ENCODE measurements at places on chromosomes 16 and 17. TPM values are rescaled to one million over a fixed set of nuclear protein-coding genes. Genes with fewer than 3 reads are reported as not detected.

Gene SLC13A2
- not detected for polyA plus RNA-seq

Gene ZCCHC14
- 26.3 TPM for polyA plus RNA-seq

Gene OTOP2
- 0.03 TPM for polyA plus RNA-seq

Gene CRLF3
- 3.4 TPM for polyA plus RNA-seq

Gene KRT20
- not detected for polyA plus RNA-seq

DNA sequence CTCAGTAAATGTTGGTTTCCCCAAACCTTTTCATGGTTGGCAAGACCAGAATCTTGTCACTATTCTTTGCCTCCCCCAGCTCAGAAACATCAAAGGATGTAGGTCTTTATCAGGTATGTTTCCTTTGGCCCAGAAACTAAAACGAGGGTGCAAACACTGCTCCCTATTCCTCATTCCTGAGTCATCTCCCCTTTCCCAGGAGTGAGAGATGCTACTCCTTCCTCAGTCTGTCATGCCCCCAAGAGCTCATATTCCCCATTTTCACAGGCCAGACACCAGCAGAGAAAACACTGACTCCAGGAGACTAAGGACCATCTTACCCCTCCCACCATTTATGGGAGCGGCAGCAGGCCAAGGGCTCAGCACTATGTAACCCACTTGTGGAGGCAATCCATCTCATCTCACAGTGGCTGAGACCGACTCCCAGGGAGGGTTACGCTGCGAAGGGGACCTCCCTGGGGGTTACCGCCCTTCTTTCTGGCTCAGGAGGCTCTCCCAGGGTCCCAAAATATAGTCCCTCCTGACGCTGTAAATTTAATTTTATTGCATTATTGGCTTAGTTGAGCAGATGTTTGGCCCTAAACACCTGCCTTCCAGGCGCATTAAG lies 1.5 kb downstream of the GEMIN4 start:
- no peak overlapping the region for H3K27ac ChIP-seq
- no peak overlapping the region for H3K4me3 ChIP-seq
- DNase-seq, result no peak

GRCh38 chr17:76240461-76241203 lies at the start of gene RNF157:
RNF157 (minus strand) TSS chr17:76240493; CDS start chr17:76240240, 253 bp downstream.
- H3K27me3 ChIP-seq, result no peaks in the 10 kb centered on the region
- DNase-seq, result peak; percentile 54
- H3K4me3 ChIP-seq, result no peak within 1 kb of the TSS
- H3K27ac ChIP-seq, result peak within 1 kb of the TSS; percentile 44
- H3K36me3 ChIP-seq, result no peaks in the 10 kb centered on the region
- H3K4me1 ChIP-seq, result peaks cover 15% of the 10 kb centered on the region

- H3K4me3 ChIP-seq, result no peak overlapping the region
- no peak overlapping the region for H3K27ac ChIP-seq
- peak; percentile 55 for DNase-seq
- H3K27me3 ChIP-seq, result no peaks in the 10 kb centered on the region
- H3K4me1 ChIP-seq, result no peaks in the 10 kb centered on the region
Measured at GRCh38 chr16:25823891-25824290, 132.1 kb downstream of the HS3ST4 start.

DNA sequence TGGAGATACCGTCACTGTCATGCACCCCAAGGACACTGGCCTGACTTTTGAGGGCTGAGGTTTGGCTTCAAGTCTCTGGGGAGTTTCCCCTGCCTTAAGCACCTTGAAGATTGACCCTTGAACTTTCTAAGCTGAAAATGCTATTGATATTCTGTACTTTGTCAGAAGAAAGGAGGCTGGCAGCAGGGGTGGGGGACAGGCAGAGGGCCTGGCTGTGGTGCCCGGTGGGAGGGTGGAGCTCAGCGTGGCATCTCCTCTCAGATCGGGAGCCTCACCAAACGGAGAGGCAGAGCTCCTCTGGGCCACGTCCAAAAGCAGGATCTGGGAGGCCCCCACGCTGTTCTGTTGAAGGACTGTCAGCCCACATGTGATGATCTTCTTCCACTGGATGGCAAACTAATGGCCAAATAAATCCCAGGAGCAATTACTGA lies 305.2 kb upstream of the IRX3 start:
- no peaks in the 10 kb centered on the region for H3K36me3 ChIP-seq
- H3K4me1 ChIP-seq, result no peaks in the 10 kb centered on the region
- peaks cover 4% of the 10 kb centered on the region for H3K27me3 ChIP-seq
- no peak overlapping the region for H3K27ac ChIP-seq
- no peak for DNase-seq
- no peak overlapping the region for H3K4me3 ChIP-seq

- H3K4me1 ChIP-seq, result peaks cover 14% of the 10 kb centered on the region
- no peaks in the 10 kb centered on the region for H3K27me3 ChIP-seq
- H3K27ac ChIP-seq, result no peak overlapping the region
- no peak overlapping the region for H3K4me3 ChIP-seq
- H3K36me3 ChIP-seq, result no peaks in the 10 kb centered on the region
- DNase-seq, result no peak
Measured at GRCh38 chr17:7646457-7646856, 4.3 kb upstream of the ATP1B2 start.

DNA sequence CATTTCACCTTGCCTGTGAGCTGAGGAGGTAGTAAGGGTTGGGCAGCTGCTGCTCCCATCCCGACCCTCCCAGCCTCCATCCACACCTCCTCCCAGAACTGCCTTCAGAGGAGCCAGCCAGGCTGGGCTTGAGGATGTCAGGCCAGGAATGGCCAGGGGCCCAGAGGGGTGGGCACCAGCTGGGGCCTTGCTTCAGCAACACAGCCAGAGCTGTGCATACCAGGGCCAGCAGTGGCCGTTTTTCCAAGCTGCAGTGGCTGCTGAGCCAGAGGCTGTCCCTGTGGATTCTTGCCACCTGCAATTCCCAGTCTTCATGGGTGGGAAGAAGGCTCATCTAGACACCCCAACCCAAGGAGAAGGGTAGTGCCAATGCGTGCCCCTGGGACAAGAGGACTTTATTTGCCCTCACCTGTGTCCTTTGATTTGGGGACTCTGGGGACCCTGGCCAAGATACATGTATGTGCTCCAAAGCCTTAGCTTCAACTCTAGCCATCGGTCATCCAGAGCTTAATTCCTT lies 153.4 kb upstream of the SDK2 start:
- no peaks in the 10 kb centered on the region for H3K36me3 ChIP-seq
- H3K4me3 ChIP-seq, result no peak overlapping the region
- H3K27ac ChIP-seq, result no peak overlapping the region
- H3K27me3 ChIP-seq, result no peaks in the 10 kb centered on the region
- H3K4me1 ChIP-seq, result no peaks in the 10 kb centered on the region

DNA sequence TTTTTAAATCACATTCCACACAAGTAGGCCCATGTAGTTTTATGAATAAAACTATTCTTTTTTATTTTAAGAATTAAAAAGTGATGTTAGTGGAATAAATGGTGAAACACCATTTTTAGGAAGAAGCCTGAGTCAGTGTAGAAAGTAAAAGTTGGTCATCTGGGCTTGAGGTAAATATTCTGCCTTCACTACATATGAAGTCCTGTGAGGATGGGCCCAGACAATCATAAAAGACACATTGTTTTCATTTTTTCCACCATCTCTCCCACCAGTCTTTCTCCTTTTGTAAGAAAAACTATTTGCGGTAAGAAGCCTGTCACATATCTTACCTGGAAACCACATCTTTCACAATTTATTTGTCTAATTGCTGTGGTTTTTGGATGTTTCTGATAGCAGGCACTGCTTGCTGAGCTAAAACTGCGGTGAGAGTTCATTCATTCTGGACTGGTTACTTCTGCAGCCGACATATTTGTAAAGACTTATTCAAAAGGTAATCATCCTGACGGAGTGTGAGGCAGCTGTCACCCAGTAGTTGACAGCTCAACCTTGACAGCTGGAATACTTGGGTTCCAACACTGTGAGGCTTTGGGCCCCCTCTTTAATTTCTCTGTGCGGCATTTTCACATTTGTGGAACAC lies 10.6 kb upstream of the RFFL start:
- no peak for DNase-seq
- no peak overlapping the region for H3K4me3 ChIP-seq
- no peaks in the 10 kb centered on the region for H3K27me3 ChIP-seq

DNA sequence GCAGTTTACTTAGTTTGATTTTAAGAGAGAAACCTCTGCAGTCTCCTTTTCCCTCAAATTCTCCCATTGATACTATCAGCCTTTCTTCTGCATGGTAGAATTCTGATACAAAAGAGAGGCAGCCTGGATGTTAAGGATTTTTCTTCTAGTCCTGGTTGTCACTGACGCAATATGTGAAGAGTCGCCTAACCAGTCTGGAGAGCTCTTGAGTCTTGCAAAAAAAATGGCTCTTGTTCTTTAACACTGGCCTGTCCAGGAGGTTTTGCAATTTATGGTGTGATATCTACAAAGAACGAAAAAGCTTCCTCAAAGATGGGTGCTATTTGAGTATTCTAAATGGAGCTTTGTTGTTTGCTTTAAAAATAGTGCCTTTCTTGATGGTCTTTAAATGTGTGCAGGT lies 28.9 kb downstream of the COX10 start:
- peaks cover 8% of the 10 kb centered on the region for H3K4me1 ChIP-seq
- H3K27ac ChIP-seq, result no peak overlapping the region
- no peak overlapping the region for H3K4me3 ChIP-seq

DNA sequence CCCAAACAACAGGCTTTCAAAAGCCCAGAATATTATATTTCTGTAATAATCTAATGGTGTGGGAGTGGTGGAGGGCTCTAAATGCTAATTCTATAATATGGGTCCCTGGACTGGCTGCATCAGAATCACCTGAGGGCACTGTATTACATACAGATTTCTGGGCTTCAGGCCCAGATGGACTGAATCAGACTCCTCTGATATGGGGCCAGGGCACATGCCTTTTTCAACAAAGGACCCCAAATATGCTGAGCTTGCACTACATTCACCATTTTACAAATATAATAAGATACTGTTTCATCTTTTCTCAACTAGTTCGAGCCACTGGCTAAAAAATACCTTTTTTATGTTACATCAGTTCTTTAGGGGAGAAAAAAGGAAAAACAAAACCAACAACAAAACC lies 309.7 kb downstream of the MAP2K6 start:
- DNase-seq, result no peak
- H3K36me3 ChIP-seq, result no peaks in the 10 kb centered on the region
- H3K27me3 ChIP-seq, result no peaks in the 10 kb centered on the region
- no peak overlapping the region for H3K27ac ChIP-seq

DNA sequence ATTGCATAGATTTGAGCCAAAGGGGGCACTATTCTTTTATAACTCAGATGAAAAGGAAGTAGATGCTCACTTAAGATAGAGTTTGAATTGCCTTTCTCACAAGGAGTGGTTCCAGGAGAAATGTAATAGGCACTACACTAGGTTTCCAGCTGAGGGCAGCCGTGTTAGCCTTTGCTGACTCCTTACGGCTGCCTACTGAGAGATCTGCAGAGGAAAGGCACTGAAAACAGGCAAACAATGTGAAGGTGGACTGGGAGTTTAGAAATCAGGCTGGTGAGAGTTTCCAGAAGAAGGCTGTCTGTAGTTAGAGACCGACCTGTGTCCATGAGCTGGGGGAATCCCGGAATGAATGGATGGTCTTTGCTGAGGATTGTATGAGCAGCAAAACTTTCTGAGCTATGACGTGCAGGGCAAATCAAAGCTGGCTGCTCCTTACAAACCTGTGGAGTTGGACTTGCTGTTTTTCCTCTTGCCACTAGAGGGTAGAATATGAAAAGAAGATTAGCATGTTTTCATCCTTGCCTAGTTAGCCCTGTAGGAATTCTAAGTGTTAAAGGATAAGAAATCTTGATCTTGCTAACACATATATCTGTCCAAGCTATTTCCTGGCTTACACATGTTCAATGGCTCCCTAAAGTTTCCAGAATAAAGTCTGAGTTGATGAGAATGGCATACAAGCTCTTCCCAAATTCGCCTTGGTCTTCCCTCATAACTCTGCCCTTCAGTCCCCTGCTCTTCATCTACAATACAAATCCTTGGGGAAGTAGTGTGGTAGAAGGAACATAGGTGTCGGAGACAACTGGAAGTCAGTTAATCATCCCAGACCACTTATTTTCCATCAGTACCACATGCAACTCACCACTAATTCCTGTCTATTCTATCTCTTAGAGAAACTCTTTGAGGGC lies 20.1 kb upstream of the TAOK1 start:
- H3K36me3 ChIP-seq, result no peaks in the 10 kb centered on the region
- no peak overlapping the region for H3K4me3 ChIP-seq
- H3K27me3 ChIP-seq, result no peaks in the 10 kb centered on the region
- peak; percentile 82 for DNase-seq

DNA sequence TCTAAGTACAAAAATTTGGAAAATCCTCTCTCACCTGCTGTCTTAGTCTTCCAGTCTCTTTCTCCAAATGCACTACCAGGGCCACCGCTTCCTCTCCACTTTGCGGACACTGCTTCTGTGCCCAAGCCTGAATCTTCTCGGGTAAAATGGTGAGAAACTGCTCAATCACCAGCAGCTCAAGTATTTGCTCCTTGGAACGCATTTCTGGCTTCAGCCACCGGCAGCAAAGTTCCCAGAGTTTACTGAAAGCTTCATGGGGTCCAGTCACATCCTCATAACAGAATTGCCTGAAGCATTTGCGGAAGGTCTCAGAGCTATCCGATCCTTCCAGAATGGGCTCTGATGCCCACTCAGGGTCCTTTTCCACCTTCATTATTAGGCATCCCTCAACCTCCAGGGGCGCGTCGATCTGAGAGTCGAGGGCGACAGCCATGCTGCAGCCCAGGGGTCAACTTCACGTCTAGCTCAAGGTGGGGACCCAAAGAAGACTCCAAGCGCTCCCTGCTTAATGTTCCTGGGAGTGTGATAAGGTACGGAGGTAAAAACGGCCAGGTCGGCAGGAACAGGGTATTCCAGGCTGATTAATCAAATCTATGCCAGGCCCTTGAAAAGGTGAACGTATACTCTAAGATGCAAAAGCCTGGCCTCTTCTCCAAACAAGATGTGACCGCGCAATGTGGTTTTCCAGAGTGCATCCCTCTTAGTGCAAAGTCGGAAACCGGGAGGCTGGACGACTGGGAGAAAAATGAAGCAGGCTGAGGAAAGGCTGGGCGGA lies 763 bp downstream of the ZKSCAN2 start:
- H3K36me3 ChIP-seq, result no peaks in the 10 kb centered on the region
- DNase-seq, result peak; percentile 4
- no peak overlapping the region for H3K27ac ChIP-seq
- H3K4me1 ChIP-seq, result peaks cover 22% of the 10 kb centered on the region

DNA sequence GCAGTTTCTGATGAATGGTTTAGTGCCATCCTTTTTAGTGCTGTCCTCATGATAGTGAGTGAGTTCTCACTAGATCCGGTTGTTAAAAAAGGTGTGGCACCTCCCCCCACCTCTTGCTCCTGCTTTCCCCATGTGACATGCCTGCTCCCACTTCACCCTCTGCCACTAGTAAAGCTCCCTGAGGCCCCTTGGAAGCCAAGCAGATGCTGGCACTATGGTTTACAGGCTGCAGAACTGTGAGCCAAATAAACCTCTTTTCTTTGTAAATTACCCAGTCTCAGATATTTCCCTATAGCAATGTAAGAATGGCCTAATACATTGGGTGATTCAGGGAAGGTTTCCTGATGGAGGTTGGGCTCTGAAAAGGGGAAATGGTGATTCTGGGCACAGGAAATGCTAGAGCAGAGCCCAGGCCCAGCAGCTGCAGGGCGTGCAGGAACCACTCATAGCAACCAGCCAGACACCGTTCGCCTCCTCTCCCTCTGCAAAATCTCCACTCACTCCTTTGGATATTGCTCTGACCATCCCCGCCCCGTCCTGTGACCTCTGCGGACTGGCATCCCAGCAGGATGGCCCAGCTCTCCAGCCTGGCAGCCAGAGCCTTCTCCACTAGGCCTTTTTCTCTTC lies 2.6 kb upstream of the ADORA2B start:
- no peaks in the 10 kb centered on the region for H3K27me3 ChIP-seq
- DNase-seq, result no peak
- H3K27ac ChIP-seq, result no peak overlapping the region
- peaks cover 22% of the 10 kb centered on the region for H3K4me1 ChIP-seq
- no peak overlapping the region for H3K4me3 ChIP-seq

- no peak overlapping the region for H3K27ac ChIP-seq
- no peaks in the 10 kb centered on the region for H3K27me3 ChIP-seq
- DNase-seq, result no peak
Measured at GRCh38 chr17:30805944-30806456, 18.5 kb downstream of the CRLF3 start.

Data from adrenal gland (tissue), 19 donors.